ENCODE measurements at places on chromosomes 5 and 9.
A peak's percentile ranks its signal among the peaks of the same experiment; 100 is the strongest.

DNA sequence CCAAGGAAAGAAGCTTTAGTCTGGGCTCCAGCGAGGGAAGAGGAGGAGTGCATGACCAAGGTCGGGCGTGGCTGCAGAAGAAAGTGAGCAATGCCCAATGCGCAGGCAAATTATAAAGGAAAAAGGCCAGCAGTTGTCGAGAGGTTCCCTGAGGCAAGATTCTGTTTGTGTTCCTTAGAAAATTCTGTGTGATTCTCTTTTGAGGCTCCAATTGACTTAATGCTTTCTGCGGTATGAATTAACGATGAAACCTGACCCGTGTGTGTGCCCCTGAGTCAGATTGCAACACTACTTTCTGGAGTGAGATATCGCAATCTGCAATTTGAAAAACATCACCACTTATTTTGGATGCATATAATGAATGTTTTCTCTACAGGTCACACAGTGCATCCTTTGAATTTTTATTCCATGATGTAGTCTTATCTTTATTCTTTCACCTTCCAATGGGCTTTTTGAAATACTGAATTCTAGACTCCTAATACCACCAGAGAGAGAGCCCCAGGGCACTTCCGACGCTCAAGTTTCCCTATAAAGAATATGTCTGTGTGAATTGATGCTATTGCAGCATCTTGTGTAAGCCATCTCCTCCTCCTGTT is 117.9 kb upstream of the IL6ST start:
- no peak for ATAC-seq

GRCh38 chr5:76836585-76836984 is 13.2 kb upstream of the S100Z start:
- no peak for ATAC-seq

- ATAC-seq = no peak
These were observed 17.8 kb upstream of the CEP72 start for GRCh38 chr5:594226-594860.

- no peak for ATAC-seq
These were observed 169.9 kb downstream of the HINT1 start for GRCh38 chr5:130995254-130995515.

DNA sequence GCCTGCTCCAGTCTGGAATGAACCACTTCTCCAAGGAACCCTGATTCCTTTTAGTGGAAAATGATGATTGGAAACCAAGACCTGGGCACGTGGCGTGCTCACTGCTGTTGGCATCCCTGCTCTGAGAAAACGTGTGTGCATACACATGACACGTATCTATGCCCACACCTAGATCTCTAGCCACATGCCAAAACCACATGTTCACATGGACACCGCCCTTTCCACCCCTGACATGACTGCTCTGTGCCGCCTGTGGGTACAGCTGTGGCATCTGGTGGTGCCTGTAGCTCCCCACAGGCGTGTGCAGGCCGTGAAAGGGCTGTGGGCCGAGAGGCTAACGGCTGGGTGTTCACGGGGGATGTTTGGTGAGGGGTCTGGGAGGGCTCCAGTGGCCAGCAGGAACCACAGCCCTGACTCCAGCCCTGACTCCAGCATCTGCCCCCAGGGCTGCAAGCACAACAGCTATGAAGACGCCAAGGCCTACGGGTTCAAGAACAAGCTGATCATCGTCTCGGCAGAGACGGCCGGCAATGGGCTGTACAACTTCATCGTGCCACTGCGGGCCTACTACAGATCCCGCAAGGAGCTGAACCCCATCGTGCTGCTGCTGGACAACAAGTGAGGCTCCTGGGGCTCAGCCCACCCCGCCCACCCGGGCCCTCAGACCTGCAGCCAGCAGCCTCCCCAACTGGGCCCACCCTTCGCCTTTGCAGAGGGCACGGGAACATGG is 75.1 kb downstream of the KCNT1 start:
- no peak for ATAC-seq

DNA sequence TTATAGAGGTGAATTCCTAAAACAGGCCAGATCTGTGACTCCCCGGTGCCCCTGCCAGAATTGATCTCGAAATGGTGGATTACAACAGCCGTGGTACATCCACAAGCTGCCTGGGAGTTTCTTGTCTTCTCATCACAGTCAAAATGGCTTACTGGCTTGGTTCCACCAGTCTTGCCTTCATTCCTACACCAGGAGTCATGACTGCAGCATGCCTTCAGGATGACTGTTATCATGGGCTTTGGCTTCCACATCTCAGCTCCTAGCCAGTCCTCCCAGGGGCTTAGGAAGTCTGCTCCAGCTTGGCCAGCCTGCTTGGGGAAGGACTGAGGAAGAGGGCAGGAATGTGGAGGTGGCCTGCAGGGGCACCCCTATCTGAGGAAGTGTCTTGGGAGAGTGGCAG is 132.9 kb upstream of the NR3C1 start:
- no peak for ATAC-seq

- ATAC-seq = peak; percentile 11
These were observed 627 bp downstream of the ARRDC1 start for GRCh38 chr9:137606005-137606621.

DNA sequence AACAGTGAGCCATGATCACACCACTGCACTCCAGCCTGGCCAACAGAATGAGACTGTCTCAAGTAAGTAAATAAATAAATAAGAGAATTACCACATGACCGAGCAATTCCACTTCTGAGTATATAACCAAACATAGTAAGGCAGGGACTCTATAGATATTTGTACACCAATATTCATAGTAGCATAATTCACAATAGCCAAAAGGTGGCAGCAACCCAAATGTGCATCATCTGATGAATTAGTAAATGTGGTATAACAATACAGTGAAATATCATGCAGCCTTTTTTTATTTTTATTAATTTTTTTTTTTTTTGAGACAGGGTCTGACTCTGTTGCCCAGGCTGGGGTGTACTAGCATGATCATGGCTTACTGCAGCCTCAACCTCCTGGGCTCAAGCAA is 33.1 kb downstream of the ALDH7A1 start:
- ATAC-seq = no peak

GRCh38 chr5:172528440-172528839 is 74.1 kb upstream of the SH3PXD2B start:
- ATAC-seq = no peak

DNA sequence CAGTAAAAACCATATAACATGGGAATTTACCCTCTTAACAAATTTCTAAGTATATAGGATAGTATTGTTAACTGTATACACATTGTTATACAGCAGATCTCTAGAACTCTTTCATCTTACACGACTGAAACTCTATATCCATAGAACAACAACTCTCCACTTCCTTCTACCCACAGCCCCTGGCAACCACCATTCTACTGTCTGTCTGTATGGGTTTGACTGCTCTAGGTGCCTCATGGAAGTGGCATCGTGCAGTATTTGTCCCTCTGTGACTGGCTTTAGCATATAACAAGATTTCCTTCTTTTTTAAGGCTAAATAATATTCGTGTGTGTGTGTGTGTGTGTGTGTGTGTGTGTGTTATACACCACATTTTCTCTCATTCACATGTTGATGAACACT is 100.7 kb downstream of the ZNF462 start:
- ATAC-seq = no peak

- ATAC-seq = no peak
These were observed 40.3 kb downstream of the SNCAIP start for GRCh38 chr5:122352331-122352730.

- peak; percentile 97 for ATAC-seq
These were observed 113.3 kb downstream of the MTREX start for GRCh38 chr5:55421074-55421529.

DNA sequence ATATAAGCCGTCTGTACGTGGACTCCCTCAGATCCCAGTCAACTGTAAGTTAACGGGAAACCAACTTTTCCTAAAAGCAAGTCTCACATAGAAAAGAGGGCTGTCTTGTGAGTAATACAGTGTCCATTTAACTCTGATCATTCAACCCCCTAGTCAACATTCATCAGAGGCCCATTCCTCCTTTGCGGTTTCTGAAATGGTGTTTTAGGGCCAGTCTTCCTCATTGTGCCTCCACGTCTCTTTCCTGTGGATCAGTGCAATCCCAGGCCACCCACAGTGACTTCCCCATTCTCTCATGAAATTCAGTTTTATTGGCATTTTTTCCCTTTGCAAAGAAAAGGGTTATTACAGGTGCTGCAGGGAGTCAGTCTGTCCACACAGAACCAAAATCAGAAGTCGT is 261.8 kb downstream of the NR3C1 start:
- no peak for ATAC-seq

GRCh38 chr5:63820577-63820976 is 141.7 kb downstream of the HTR1A start:
- no peak for ATAC-seq

- ATAC-seq = no peak
These were observed 59.2 kb downstream of the PPIC start for GRCh38 chr5:122977319-122977718.

DNA sequence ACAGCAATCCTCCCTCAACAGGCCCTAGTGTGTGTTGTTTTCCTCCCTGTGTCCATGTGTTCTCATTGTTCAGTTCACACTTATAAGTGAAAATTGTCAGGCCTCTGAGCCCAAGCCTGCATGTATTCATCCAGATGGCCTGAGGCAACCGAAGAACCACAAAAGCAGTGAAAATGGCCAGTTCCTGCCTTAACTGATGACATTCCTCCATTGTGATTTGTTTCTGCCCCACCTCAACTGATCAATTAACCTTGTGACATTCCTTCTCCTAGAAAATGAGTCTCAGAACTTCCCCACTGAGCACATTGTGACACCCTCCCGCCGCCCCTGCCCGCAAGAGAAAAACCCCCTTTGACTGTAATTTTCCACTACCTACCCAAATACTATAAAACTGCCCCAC is 17.4 kb upstream of the TRPC7 start:
- ATAC-seq = no peak

- ATAC-seq = no peak
These were observed 8.9 kb downstream of the IRX1 start for GRCh38 chr5:3604501-3604900.

DNA sequence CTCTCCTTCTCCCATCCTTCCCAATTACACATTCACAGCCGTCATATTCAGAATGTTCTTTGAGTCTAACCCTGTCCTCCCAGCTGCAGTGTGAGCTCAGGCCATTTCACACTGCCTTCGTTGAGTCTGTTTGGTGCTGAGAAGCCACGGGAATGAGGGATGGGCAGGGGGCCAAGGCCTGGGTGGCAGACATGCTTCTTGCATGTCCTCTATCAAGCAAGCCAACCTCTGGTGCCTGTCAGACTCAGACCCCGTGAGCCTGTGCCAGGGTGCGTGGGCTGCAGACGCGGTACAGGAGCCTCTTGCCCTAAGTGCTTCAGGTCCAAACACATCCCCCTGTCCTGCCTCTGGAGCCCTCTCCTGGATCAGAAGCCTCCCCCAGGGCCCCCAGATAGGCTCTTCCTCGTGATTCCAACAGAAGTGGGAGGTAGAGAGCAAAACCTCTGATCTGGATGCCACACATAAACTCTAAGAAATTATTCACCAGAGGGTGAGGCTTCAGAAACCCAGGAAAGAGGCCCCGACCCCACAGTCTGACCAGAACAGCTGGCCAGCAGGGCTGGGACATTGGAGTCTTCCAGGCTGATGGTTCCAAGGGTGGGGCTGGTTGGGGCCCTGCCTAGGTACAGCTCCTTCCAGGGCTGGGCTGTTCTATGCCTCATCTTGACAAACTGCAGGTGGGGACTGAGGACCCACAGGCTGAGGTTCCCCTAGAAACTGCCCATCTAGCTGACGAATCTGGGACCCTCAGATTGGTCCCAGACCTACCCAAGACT is 46.7 kb upstream of the CDKN2AIPNL start:
- ATAC-seq = no peak

Data from activated T-helper 17 cell treated with anti-CD3 and anti-CD28 coated beads, Interleukin-2, amount 50 U/mL, for 72 hours (primary cell).